Stimulated activated CD4-positive, alpha-beta T cell treated with anti-CD3 and anti-CD28 coated beads, Interleukin-4, amount 100 ng/mL, for 4 hours (primary cell): ENCODE measurements at places on chromosomes 4 and X.

- no peak for DNase-seq
Measured at GRCh38 chr4:7854697-7855370, 84.8 kb downstream of the AFAP1 start.

- DNase-seq: no peak
Measured at GRCh38 chrX:30610026-30610425, 32.5 kb upstream of the TASL start.

DNA sequence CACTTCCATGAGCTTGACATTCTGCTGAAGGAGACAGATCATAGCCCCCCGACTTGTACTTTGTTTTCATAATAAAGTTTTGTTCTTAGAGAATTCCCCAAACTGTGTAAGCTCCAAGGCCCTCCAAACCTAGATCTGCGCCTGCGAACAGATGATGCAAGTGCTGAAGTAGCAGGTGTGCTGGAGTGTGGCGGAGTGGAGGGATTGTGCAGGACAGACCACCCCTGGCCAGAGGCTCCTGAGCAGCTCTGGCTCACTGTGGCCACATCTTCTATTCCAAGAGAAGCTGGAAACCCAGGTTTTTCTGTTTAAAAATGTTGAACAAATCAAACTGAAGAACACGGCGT lies 46.4 kb downstream of the TBC1D14 start:
- no peak for DNase-seq

DNA sequence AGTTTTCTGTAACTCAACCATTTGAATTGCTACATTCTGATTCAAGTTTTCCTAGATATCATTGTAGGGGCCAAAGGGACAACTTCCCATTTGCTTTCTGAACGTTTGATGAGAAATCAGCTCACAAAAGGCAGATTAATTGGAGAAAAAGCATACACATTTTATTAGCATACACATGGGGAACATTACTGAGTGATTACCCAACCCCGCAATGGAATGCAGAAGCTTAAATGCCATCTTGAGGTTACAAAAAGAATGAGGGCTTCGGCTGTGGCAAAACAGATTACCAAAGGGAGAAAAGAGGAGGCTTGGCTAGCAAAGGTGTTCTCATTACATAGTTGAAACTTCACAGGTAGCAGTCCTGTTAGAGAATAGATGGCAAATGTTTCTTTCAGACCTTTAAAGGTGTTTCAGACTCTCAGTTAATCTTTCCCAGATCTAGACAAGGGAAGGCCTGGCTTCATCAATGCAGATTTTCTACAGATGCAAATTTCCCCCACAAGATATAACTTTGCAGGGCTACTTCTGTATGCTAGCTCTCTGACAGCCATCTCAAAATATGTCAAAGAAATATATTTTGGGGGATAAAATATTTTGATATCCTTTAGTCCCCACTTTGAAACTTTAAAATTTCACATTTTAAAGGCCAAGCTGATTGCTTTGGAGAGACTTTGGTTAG lies 26.5 kb upstream of the HERC6 start:
- DNase-seq: no peak

- no peak for DNase-seq
Measured at GRCh38 chr4:40540800-40541199, 88.9 kb downstream of the RBM47 start.

DNA sequence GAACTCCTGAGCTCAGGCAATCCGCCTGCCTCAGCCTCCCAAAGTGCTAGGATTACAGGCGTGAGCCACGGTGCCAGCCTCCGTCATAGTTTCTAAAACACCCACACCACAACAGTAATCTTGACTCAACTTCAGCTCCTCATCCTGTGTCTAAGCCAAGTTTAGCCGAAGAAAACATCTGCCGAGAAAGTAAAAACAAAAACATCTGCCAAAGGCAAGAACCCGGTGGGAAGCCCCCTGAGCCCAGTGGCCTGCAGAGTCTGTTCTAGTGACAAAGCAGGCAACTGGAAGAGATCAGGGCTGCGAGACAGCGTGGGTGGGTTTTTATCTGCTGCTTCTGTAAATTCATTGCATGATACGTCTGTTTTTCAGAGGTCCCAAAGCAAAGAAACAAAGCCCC lies 26.6 kb upstream of the CD99 start:
- no peak for DNase-seq

DNA sequence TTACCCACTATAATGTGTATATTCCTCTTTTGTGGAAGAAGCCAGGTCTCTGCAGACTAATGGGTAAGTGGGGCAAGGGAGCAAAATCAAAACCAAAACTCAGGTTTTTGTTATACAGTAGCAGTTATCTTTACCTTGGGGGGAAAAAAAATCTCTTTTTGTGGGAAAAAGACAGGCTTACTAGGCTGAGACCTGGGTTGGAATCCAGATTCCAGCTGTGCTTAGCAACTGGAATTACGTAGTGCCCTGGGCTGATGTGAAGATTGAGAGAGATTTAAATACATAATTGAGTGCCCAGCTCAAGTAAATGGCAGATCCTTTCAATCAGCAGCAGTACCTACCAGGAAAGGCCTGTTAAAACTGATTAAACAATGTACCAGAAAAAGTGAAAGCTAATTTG lies 15.4 kb upstream of the SCD5 start:
- DNase-seq: no peak

GRCh38 chrX:53474707-53475106 lies 40.5 kb upstream of the HSD17B10 start:
- no peak for DNase-seq

DNA sequence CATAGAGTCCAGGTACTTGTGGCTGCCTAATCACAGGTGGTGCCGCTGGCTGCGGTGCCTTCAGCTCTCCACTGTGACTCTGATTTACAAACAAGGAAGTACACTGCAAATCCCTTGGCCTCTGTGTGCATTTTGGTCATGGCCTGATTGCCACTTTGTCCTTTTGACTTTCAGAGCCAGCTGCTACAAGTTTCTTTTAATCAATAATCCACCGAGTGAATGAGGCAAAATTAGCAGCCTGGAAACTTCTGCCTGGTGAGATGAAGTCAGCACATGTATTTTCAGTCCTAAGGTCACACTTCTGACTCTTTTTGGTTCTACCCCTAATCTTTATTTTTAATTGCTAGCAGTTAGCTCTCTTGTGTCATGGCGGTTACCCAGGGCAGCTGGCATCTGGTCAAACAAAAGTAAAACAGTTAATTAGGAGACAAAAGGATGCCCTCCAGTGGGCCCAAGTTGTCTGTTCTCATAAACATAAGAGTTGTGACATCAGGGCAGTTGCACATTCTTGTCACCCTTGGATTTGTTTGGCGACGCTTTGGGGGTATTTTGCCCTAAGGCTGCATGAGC lies 62.3 kb upstream of the LNX1 start:
- DNase-seq: no peak

- no peak for DNase-seq
Measured at GRCh38 chr4:8181844-8182243, 17.2 kb upstream of the SH3TC1 start.

DNA sequence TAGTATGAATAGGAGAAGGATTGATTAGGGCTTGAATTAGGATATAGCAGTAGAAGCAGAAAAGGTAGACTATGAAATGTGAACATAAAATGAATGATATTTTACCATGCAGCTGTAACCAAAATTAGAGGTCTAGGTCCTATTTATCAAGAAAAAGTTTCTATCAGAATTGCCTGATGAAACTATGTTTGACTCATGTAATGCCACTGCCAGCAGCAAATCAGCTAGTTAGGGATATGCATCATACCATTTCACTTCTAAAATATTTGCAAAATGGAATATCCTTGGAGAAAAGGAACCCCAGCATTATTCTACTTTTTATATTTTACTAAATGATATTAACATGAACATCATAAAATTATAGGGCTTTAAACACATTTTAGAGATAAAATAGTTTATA lies 188.4 kb downstream of the WDFY3 start:
- no peak for DNase-seq

DNA sequence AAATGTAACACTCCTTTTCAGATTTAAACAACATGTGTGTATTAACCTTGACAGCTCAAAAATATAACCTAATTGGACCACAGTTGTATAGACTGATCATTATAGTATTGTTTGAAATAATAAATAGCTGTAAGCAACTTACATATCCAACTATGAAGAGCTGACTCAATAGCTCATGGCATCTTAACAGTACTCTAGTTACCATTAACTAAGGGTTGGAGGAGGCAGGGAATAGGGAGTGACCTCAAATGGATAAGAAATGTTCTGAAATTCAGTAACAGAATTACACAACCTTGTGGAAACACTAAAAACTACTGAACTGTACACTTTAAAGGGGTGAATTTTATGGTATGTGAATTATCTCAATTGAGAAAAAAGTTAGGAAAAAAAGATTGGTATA lies 136.5 kb upstream of the CPEB2 start:
- DNase-seq: no peak

DNA sequence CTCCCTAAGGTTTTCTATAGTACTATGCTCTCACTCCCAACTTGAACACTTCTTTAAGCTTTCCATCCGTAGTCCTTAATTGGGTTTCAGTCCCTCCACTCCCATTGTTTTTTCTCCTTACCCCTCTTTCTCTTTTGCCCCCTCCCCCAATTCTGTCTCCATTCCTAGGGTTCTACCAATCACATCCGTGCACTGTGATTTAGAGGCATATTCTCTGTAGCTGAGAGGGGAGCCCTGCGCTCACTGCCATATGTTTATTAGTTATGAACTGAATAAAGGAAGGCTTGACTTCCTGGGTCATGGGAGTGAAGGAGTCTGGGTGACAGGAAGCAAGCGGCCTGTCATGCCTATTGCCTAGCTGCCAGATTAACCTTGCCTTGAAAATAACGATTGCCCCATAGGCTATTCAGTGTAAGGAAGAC lies 471 bp downstream of the MCTS1 start:
- DNase-seq: peak; percentile 7

DNA sequence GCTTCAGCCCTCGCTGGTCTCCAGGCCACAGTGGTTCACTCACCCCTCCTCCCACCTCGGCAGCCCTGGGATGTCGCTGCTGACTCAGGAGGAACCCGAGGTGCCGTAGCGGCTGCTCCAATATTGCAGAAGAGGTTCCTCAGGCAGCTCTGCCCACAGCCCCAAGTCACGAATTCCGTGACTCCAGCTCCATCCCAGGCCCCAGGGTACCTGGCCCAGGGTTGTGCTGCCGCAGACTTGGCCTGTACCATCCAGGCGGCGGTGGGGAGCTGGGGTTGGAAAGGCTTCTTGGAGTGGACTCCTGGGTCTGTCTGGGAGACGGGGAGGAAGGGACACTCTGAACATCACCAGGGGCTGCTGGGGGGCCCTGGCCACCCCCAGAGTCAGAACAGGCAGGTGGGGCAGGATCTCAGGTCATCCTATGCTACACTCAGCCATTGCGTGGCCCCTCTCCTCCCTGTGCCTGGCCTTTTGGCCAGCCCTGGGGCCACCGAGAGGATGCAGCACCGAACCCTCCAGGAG lies 728 bp upstream of the HGFAC start:
- DNase-seq: no peak

GRCh38 chr4:114599231-114599902 lies 760 bp downstream of the UGT8 start:
- no peak for DNase-seq

GRCh38 chrX:75086731-75087195 lies 69.3 kb downstream of the ABCB7 start:
- no peak for DNase-seq

DNA sequence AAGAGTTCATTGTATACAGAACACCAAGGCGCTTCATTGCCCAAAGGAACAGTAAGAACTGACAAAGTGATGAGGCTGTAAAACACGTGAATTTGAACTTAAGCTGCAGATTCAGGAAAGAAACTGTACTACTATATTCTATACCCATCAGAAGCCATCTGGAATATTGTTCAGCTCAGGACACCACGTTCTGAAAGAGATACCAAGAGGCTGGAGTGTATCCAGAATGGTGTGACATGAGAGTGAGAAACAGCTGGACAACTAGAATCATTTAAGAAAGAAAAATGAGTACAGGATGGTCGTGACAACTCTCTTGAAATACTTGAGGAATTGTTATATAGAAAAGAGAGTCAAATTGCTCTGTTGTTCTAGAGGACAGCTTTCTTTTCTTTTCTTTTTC lies 94.9 kb downstream of the MGST2 start:
- no peak for DNase-seq

- no peak for DNase-seq
Measured at GRCh38 chrX:30301963-30302362, 7.2 kb downstream of the NR0B1 start.

DNA sequence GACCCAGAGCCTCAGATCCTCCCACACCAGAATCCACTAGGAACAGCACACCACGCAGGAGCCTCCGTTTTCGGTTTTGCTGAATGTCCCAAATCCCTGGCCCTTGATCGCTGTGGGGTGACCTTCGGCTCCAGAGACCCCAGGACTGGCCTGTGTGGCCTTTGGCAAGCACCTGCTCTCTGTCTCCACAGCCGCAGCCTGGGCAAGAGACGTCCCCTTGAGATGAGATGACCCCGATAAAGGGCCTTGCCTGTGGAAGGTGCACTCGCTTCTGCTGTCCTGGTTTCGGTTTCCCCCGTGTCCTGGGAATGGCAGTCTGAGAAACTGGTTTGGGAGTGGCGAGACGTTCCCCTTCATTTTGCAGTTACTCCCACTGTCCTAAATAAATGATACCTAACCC lies 9.6 kb downstream of the PSAPL1 start:
- no peak for DNase-seq

GRCh38 chr4:176230836-176231235 lies 35.5 kb upstream of the SPATA4 start:
- no peak for DNase-seq

- DNase-seq: no peak
Measured at GRCh38 chr4:40185830-40186664, 10.8 kb upstream of the RHOH start.
